ENCODE measurements at places on chromosomes 1 and 21.

GRCh38 chr1:17014671-17015567 is 3.2 kb upstream of the ATP13A2 start:
- no peak for DNase-seq

DNA sequence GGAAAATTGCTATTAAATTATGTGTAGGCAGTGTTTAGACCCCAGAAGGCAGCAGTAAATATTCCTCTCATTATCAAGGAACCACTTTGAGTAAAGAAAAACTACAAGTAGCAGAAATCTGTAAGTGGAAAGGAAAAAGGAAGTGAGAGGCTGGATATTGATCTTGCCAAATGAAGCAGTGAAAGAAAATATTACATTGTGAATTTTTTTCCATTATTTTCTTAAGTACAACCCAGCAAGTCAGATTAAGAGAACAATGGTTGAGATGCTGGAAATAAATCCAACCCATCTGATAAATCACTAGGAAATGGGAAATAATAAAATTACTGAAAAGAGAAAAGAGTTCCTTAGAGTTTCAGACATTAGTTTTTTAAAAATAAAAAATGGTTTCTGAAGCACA is 106.7 kb downstream of the HMCN1 start:
- no peak for DNase-seq

GRCh38 chr1:246165826-246166709 is 341.0 kb downstream of the SMYD3 start:
- DNase-seq: no peak

- DNase-seq: no peak
These were observed 345.3 kb upstream of the VAMP3 start for GRCh38 chr1:7425771-7426170.

- DNase-seq: no peak
These were observed 80.3 kb upstream of the GPR88 start for GRCh38 chr1:100457683-100458082.

DNA sequence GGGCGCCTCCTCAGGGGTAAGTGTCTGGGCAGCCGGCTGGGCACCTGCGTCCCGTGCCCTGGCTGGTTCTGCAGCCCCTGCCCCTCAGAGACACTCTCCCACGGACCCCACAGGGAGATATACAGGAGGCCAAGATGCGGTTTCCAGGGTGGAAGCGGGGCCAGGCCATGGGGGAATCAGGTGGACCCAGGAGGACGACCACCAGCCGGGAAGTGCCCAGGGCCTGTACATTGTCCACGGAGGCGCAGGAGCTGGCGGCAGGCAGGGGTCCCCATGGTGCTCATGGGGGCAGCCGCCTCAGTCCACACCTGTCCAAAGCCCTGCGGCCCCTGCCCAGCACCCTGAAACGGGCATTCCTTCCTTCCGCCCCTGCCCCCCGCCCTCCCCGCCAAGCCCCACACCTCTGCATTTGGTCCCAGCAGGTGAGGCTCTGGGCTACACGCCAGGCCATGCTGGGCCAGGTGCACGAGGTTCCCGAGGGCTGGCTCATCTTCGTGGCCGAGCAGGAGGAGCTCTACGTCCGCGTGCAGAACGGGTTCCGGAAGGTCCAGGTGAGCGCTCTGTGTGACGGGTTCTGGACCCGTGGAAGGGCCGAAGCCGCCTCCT is 36.7 kb downstream of the SLC19A1 start:
- no peak for DNase-seq

DNA sequence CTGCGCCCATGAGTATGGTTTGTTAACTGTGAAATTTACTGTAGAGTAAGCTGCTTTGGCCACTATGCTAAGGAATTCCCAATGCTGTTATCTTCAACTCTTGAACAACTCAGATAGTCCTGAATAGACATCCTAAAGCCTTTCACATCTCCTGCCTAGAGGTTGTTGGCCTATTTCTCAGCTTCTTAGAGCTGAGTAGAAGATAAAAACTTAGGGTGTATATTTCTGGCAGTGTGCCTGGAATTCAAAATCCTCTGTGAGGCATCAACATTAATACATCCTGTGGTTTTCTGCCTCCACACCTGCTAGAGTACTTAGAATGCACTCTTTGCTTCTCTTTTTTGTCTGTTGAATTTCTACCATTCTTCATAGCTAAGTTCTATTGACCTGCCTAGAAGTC is 45.8 kb upstream of the RC3H1 start:
- DNase-seq: no peak

DNA sequence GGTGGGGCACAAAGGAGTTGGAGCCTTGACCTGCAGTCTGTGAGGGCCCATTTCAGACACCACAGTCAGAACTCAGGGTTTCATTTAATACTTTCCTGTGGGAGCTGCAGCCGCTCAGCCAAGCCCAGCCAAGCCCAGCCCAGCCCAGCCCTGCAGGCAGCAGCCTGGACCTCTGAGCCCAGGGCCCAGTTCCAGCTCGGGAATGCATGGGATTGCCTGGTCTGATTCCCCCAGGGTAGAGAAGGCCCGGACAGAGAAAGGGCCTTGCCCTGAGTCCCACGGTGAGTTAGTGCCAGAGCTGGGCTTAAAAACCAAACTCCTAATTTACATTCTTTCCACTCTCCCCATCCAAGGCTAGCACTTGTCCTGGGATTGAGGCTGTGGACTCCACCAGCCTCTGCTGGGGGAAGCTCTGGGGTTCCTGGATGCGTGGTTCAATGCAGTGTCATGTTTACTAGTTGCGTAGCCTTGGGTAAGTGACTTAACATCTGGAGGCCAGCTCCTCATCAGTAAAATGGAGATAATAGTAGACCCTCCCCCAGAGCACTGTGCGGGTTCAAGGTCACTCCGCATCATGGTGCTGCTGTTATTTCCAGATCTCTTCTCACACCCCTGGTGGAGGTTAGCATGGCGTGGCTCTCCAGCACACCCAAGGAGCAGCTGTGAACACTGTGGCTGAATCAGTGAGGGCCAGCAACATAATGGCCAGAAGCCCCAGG is 29.2 kb upstream of the PKP1 start:
- no peak for DNase-seq

DNA sequence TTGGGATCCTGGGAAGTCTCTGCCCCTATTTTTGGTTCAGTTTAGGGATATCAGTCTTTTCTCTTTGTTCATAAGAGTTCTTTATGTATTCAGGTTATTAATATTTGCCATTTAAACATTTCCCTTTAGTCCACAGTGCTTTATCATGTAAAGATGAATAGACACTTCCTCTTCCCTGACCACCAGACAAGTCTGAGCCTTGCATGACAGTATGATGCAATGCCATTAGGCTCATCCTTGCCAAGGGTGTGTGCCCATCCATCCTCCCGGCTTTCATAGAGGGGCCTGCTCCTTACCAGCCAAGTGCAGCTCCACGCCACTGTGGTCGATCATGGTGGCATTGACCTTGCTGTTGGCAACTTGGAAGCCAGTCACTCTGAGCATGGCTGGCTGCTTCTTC is 52.1 kb downstream of the ZSCAN20 start:
- no peak for DNase-seq

GRCh38 chr21:27802816-27803475 is 836.1 kb upstream of the ADAMTS5 start:
- peak; percentile 1 for DNase-seq

- no peak for DNase-seq
These were observed 154.8 kb downstream of the C1orf21 start for GRCh38 chr1:184541537-184542152.

GRCh38 chr1:243420016-243420945 is 164.4 kb downstream of the SDCCAG8 start:
- no peak for DNase-seq

DNA sequence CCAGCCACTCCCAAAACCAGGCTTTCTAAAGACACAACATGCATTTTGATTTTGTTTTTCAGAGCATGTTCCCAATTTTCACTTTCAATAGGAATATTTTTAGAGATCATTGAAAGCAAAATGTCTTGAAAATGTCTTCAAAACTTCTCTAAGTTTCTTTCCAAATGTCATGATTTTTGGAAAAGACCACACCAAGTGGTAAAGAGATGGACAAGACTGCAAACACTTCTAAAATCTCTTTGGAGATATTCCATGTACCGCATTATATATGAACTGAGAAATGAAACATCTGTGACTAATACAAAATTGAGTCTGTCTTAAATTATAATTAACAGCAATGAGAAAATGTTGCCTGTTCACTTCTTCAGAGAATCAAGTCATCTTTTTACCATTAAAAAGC is 418.0 kb upstream of the PKN2 start:
- DNase-seq: no peak

GRCh38 chr1:186310307-186310706 is 64.7 kb downstream of the TPR start:
- no peak for DNase-seq

- DNase-seq: no peak
These were observed 128.0 kb upstream of the IRF2BP2 start for GRCh38 chr1:234737967-234738314.

DNA sequence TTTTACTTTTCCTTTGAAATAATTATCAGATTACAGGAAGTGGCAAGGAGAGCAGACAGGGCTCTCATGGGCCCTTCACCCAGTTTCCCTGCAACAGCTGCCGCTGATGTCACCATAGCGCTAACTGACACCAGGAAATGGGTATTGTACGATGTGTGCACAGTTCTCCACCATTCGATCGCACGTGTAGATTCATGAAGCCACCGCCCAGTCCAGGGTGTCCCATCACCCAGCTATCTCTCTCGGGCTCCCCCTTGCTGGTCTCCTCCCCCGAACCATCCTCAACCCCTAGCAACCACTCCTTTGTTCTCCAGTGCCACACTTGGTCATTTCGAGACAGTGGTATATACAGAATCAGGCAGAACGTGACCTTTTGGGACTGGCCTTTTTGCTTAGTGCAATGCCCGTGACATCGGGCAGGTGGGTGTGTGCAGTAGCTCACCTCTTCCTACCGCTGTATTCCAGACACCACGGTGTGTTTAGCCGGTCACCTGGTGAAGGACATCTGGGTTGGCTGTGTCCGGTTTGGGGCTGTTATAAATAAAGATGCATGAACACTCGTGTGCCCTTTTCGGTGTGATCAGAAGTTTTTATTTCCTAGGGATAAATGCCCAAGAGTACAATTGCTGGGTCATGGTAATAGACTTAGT is 118.4 kb downstream of the CRYAA start:
- DNase-seq: no peak

GRCh38 chr1:56933161-56933560 is 32.7 kb downstream of the C8B start:
- DNase-seq: no peak

DNA sequence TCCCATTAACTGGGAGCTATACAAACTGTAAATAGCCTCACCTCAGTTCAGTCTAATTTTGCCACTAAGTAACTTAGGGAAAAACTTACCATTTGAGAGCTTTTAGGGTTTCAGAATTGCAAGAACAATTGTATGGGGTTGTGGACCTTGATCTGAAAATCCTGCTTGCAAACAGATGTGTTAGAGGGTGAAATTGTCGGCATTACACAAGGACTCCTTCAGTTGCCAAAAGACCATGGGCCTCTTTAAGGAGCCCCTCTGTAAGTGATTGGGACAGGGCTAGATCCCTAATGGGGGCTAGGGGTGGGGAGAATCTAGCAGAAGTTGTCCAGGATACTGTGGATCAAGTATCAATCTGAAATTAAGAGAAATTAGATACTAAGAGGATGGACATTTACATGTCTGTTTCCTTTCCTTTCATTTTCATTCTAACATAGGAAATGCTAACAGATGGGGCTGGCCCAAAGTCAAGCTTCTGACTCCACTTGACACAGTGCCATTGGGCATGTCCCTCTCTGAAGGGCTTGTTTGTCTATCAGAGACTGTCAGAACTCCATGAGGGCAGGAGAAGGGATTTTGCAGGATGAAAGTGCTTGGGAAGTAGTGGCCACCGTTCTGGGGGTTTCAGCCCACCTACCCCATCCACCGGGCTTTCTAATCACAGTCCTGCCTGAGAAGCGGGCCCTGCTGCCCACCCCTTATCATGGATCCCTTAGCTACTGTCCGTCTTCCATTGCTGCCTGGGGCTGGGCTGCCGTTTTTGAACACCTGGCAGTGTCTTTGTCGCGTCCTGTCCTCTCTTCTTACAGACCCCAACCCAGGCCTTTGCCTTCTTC is 54.7 kb downstream of the STUM start:
- no peak for DNase-seq

- no peak for DNase-seq
These were observed 836 bp downstream of the CD2 start for GRCh38 chr1:116755066-116755465.

- no peak for DNase-seq
These were observed 143.7 kb downstream of the NEK7 start for GRCh38 chr1:198300451-198300850.

DNA sequence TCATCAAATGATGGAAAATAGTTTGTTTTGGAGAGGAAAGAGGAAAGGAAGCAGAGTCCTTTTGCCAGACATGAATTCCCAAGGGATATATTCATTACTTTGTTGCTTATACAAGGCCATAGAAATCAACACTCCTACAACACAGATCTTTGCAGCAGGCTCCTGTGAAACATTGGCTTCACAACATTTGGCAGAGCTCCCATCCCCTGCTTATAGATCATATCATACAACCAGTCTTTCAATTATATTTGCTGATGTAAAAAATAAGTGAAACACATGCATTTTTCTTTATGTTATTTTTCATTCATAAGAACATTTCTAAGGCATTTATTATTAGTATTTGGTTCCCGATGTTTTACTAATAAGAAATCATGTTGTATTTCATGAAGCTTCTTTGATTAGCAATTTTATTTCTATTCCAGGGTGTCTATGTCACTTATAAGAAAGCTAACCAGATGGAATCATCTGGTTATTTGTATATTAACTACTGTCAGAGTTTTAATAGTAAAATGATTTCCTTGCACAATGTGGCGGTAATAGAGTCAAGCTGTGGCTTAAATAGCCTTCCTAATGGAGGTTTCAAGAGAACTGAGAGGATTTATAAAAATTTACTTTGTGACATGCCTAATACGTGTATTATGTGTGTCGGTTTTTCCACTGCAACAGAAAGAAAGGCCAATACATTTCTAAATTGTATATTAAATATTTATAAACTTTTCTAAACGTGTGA is 470.3 kb upstream of the NCAM2 start:
- no peak for DNase-seq

DNA sequence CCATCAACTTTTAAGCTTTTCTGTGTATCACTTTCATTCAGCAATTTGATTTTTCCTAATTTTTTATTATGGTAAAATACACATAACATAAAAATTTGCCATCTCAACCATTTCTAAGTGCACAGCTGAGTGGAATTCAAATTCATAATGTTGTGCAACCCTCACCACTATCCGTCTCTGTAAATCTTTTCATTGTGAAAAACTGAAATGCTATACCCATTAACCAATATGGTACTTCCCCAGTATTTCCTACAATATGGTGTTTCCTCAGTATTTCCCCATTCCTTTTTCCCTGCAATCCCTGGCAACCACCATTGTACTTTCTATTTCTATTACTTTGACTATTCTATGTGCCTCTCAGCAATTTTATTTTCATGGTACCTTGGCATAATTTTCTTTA is 6.8 kb downstream of the STPG1 start:
- no peak for DNase-seq

GRCh38 chr1:12422488-12422887 is 192.7 kb downstream of the VPS13D start:
- DNase-seq: peak; percentile 6
